CD4-positive, alpha-beta memory T cell (primary cell): ENCODE measurements at places on chromosomes 3 and 15. TPM values are rescaled to one million over a fixed set of nuclear protein-coding genes. Genes with fewer than 3 reads are reported as not detected.

ZIC1 gene
- total RNA-seq, result not detected

DNA sequence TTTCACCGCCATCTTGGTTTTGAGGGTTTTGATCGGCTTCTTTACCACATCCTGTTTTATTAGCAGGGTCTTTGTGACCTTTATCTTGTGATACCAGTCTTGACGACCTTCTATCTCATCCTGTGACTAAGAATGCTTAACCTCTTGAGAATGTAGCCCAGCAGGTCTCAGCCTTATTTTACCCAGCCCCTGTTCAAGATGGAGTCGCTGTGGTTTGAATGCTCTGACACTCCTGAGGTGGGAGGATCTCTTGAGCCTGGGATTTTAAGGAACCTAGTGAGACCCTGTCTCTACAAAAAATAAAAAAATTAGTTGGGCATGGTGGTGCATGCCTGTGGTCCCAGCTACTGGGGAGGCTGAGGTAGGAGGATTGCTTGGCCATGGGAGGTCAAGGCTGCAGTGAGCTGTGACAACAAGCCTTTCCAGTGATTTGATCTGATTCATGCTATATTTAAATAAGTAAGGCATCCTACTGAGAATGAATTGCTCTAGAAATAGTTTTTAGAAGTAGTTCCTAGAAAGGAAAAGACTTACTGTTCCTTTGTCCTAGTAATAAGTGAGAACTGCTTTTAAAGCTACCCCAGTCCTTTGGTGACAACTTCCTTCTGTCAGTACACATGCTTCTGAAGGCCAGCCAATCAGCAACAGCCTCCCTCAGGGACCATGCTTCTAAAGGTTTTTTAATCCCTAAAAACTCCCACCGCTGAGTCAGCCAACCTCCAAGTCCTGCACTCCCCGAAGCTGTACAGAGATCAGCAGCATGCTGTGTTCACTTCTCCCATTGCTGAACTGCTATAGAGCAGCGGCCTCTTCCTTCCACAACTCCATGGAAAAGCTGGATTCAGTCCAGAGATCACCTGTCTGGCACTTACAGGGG lies 9.1 kb upstream of the CEMIP start:
- no peaks in the 10 kb centered on the region for H3K27me3 ChIP-seq
- H3K27ac ChIP-seq, result no peak overlapping the region
- H3K4me3 ChIP-seq, result no peak overlapping the region
- H3K36me3 ChIP-seq, result no peaks in the 10 kb centered on the region
- no peaks in the 10 kb centered on the region for H3K4me1 ChIP-seq

HRG gene
- total RNA-seq, result not detected

GRCh38 chr15:38217191-38217595 lies 35.4 kb upstream of the SPRED1 start:
- peaks cover 7% of the 10 kb centered on the region for H3K4me1 ChIP-seq
- H3K36me3 ChIP-seq, result no peaks in the 10 kb centered on the region
- DNase-seq, result no peak

- no peaks in the 10 kb centered on the region for H3K27me3 ChIP-seq
- peaks cover 13% of the 10 kb centered on the region for H3K4me1 ChIP-seq
- peak; percentile 42 for DNase-seq
Observed at GRCh38 chr15:48177383-48177765, 721 bp downstream of the MYEF2 start.

- no peak overlapping the region for H3K27ac ChIP-seq
- peaks cover 6% of the 10 kb centered on the region for H3K4me1 ChIP-seq
- H3K36me3 ChIP-seq, result peaks cover 21% of the 10 kb centered on the region
- no peak overlapping the region for H3K4me3 ChIP-seq
- DNase-seq, result no peak
Observed at GRCh38 chr3:14415501-14415900, 13.1 kb downstream of the SLC6A6 start.
